ENCODE measurements at places on chromosomes 7 and 10.

- DNase-seq: no peak
Measured at GRCh38 chr7:147567043-147567442, 1023.5 kb upstream of the C7orf33 start.

DNA sequence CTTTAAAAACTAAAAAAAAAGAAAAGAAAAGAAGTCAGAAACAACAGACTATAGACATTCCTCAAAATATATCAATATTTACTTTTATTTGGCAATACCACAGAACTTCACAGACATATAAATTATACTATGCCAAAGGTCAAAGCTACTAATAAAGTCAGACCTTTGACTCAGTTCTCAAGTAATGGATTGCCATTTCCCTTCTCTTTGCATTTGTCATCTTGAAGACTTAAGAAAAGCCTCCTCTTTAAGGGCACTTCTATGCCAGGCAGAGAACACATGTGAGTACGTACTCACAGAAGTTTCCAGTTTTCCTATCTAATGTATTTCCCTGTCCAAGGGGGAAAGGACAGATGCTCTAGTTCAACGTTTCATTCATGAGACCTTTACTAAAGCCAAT lies 37.6 kb downstream of the TNPO3 start:
- no peak for DNase-seq

DNA sequence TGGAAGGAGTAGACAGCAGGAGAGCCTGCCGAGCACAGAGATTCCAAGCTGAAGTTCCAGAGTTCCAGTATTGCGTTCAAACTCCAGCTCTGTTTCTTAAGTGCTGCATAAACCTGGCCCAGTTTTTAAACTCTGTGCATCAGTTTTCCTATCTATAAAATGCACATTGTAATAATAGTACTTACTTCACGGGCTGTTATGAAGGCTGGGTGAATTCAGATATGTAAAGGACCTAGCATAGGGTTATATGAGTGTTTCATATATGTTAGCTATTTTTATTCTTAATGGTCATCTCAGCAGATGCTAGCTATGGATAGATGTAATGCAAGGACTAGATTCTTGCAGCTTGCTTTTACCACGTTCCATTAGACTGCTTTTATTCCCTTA lies 293.1 kb upstream of the SEMA3C start:
- no peak for DNase-seq

DNA sequence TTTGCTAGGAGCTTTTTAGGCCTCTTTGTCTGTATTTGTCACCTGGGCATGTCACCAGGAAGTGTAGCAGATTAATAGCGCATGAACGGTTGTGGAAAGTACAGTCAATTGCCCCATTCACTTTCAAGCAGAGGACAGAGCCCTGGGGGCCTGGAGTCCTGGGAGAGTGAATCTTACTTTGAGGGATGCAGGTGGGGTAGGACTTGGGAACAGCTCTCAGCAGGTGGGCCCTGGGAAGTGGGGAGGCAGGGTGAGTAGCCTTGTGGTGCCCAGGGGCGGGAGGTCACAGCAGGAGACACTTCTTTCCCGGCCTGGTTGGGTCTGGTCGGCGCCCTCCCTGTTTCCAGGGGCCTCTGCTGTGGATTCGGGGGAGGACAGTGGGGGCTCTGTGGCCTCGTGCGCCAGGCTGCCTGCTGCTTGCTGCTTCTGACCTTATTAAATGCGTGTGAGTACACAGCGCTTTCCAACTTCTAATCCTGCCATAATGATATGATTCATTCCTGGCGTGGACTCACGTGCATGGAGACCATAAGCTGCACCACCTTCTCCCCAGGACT lies 51.6 kb upstream of the AQP1 start:
- no peak for DNase-seq

DNA sequence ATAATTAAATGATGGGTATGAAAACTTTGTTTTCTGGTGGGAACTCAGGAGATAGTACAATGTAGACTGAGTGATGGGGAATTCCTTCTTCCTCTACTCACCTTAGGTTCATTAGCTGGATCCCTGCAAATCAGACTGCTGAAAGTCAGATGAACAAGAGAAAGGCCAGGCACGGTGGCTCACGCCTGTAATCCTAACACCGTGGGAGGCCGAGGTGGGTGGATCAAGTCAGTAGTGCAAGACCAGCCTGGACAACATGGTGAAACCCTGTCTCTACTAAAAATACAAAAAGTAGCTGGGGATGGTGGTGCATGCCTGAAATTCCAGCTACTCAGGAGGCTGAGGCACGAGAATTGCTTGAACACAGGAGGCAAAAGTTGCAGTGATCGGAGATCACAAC lies 28.7 kb upstream of the ST8SIA6 start:
- no peak for DNase-seq

DNA sequence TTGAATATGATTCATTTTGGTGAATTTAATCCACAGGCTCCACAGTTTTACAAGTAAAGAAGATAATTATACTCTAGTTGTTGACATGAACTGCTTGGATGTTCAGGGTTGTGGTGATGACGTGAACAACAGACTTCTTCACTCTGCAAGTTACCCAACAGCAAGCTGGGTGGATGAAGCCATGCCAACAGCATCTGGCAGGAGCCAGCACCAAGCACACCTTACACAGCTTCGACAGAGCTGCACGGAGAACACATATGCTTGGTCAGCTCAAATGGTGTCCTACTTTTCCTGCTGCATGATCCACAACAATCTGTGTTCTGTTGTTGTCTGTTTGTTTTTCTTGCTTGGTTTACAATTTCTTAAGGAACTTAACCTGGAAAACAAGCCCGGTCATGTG lies 9.8 kb downstream of the NOD1 start:
- DNase-seq: no peak

DNA sequence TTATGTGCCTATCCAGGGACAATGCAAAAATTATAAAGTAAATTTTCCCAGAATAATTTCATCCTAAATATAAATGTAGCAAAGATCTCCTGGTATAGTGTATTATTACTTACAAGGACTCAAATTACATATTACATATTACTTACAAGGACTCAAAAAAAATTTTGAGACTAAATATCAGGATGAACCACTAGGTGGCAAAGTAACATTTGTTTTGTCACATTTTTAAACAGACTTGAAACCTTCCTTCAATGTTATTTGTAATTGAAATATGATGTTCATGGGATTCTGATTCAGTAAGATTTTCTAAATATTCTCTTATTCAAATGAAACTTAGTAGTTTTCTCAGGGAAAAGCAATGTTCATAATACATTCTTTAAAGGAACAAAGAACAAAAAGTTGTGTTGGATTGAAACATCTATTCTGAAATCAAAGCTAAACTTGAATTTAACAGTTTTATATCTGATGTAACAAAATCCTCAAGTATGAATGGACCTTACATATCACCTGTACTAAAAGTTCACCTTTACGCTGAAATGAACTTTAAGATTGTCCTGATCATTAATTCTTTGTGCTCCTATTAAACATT lies 74.3 kb upstream of the GNAI1 start:
- no peak for DNase-seq

GRCh38 chr7:43039346-43039745 lies 73.1 kb upstream of the HECW1 start:
- DNase-seq: no peak

DNA sequence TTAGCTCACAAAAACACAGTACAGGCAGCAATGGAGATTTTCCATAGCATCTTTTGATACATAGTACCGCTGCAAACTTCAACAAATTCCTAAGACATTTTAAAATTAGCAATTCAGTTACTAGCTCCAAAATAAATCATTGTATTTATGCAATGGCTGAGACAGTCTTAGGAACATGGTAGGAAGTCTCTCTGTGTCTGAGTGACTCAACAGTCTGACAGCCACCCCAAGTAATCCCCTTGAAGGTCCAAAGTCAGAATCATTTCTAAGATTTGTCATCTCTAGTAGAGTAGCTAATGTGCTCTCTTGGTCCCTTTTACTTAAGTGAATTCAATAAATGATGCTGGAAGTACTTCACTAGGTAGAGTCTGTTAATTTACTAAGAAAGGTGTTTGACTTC lies 93.8 kb upstream of the NOBOX start:
- no peak for DNase-seq

DNA sequence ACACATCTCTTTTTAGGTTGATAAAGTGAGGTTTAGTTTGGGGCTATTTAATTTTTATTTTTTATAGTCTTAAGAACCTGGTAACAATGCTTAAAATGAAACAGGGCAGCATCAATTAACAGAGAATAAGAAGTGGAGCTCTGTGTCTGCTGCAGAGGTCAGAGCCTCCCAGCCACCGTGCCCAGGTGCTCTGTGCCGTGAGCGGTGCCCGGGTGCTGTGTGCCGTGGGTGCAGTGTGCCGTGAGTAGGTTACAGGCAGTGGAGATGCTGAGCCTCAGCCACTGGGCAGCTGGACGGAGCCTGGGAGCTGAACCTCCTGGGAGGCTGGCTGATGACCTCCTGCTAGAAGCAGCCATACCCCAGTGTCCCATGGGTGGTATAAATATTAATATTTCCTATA lies 250.0 kb downstream of the KLF6 start:
- no peak for DNase-seq

DNA sequence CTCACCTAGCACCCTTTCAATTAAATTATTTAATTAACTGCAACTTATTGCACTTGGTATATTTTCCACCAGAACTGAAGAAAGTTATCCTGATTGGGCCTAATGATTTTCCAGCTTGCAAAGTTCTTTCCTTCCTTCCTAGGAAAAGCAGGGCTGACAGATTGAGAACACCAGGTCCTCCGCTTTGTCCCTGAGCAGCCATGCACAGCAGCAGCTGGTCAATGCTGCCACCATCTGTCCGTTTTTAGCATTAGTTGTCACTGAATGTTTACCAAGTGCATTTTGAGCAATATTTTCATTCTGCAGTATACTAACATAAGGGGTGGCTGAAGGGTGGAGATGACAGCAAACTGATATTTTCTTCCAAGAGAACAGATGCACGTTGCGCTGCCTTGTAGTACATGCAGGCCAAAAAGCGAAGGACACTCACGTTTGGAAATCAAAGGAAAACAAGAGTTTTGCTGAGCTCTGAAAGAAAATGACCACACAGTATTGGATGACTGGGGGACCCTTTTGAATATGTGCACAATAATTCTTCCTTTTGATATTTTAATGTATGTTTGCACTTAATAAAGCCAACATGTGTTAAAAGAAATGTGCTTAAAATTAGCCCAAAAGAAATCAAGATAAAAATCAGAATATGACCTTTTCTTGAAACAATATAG lies 248.8 kb upstream of the PTN start:
- DNase-seq: no peak
